T-cell (primary cell): ENCODE measurements at places on chromosomes 4 and X.

- DNase-seq = no peak
Observed at GRCh38 chrX:40056420-40056819, 41.3 kb downstream of the BCOR start.

DNA sequence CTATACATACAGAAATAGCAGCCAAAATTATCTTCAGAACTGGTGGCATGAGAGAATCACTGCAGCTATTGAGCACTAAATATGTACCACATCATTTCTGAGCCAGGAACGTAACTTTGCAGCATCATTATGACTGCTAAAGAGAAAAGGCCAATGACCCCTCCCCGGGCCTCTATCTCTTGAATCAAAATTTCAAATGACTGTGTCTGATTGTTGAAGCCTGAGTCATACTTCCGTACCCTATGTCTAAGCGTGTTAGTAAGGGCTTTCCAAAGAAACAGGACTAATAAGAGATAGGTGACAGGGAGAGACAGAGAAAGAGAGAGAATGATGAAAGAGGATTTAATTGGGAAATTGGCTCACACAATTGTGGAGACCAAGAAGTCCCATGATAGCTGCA is 445.5 kb upstream of the SPANXN1 start:
- no peak for DNase-seq

DNA sequence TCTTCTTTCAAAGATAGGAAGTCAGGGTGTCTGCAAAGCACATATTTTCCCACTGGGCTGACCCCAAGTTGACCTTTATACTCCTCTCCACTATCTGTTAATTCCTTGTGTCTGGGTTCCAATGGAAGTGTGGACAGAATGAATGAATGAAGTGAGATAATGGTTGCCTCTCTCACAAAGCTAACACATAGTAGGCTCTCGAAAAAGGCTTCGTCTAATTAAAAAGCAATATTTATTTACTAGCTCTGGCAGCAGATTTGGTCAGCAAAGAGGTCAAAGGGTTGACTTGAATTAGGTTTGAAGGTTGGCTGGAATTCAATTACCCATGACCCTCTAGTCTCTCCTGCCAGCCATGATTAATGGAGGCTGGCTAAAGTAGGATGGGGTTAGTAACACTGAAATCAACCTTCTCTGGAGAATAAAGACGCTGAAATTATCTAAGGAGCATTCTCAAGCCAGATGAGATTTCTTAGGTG is 280.3 kb upstream of the KLF3 start:
- no peak for DNase-seq

- no peak for DNase-seq
Observed at GRCh38 chrX:2226906-2227656, 273.7 kb downstream of the DHRSX start.

GRCh38 chrX:7617994-7618393 is 225.0 kb upstream of the VCX start:
- no peak for DNase-seq

GRCh38 chr4:1416051-1416947 is 10.1 kb upstream of the NKX1-1 start:
- no peak for DNase-seq

GRCh38 chrX:118250445-118250844 is 95.5 kb upstream of the WDR44 start:
- DNase-seq = no peak

GRCh38 chr4:74366367-74366911 is 1.5 kb downstream of the EREG start:
- no peak for DNase-seq

- DNase-seq = no peak
Observed at GRCh38 chr4:121876070-121876469, 5.8 kb upstream of the BBS7 start.

GRCh38 chr4:519203-519651 is 20.2 kb downstream of the PIGG start:
- DNase-seq = no peak

GRCh38 chr4:47641755-47642154 is 156.7 kb downstream of the ATP10D start:
- no peak for DNase-seq

GRCh38 chr4:70801265-70801809 is 38.4 kb downstream of the GRSF1 start:
- no peak for DNase-seq

GRCh38 chr4:165461159-165461821 is 82.5 kb downstream of the CPE start:
- DNase-seq = no peak

DNA sequence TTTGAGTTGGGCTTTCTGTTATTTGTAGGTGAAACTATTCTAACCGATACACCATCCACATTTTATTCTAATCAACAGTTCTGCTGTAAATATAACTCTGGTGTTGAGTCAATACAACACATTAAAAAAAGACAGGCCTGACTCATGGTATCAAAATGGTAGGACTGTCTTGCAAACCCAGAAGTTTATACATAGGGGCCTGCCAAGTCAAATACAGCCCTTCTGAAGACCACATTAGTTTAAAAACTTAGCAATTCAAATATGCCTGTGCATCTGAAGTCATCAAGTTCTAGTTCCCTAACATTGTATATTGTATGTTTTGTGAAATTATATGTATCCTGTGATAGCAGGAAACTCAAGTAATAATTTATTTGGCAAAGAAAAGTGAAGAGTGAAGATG is 24.4 kb upstream of the PDE5A start:
- DNase-seq = no peak

DNA sequence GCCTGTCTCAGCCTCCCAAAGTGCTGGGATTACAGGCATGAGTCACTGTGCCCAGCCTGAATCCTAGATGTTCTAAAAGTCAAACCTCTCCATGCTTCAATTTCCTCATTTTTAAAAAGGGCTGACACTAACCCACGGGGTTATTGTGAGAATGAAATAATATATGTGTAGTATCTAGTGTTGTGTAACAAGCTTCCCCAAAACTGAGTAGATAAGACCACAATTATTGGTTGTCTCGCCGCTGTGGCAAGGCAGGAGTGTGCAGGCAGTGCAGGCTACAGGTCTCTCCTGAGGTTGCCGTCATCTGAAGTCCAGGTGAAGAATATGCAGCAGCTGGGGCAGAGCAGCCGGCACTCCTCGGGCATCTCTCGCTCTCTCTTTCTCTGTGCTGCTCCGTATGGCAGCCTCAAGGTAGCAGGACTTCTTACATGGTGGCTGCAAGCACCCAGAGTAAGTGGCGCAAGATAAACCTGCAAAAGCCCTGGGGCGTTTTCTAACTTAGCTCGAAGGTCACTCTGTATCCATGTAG is 30.9 kb downstream of the RAB33B start:
- no peak for DNase-seq

GRCh38 chr4:56727150-56727549 is 46.1 kb upstream of the HOPX start:
- DNase-seq = no peak

- DNase-seq = no peak
Observed at GRCh38 chr4:152321923-152322322, 214.0 kb downstream of the FBXW7 start.

- DNase-seq = no peak
Observed at GRCh38 chrX:23884427-23885024, 23.2 kb downstream of the APOO start.

DNA sequence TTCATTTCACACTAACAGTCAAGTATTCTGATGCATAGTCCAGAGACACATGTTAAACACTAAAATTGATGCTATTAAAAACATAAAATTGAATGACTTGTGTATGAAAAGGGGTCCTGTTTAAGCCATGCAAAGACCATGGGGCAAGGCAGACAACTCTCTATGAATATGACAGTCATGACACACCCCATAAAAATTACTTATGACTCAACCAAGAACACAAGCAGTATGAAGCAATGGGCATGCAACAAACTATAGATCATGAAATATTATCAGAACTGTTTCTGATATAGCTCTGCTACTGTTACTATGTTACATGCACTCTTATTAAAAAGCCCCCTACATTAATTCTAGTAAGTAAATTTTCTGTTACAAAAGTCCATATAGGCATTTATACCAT is 57.5 kb upstream of the ZCCHC13 start:
- DNase-seq = no peak

- DNase-seq = no peak
Observed at GRCh38 chr4:85734424-85734831, 259.5 kb downstream of the ARHGAP24 start.

DNA sequence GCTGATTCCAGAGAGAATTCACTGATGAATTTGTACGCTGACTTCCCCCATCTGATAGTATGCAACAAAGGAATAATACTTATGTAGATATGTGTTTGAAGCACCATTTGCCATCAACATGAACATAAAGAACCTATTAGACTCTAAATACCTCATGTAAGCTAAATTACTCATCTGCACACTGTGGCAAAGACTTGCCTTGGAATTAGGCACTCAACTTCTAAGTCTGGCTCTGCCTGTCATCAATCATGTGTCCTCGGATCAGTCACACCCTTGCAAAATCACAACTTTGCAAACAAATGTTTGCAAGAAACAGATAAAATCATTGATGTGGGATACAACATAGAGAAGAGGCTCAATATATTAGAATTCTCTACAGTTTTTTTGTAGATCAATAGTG is 169.9 kb upstream of the LDB2 start:
- DNase-seq = no peak

DNA sequence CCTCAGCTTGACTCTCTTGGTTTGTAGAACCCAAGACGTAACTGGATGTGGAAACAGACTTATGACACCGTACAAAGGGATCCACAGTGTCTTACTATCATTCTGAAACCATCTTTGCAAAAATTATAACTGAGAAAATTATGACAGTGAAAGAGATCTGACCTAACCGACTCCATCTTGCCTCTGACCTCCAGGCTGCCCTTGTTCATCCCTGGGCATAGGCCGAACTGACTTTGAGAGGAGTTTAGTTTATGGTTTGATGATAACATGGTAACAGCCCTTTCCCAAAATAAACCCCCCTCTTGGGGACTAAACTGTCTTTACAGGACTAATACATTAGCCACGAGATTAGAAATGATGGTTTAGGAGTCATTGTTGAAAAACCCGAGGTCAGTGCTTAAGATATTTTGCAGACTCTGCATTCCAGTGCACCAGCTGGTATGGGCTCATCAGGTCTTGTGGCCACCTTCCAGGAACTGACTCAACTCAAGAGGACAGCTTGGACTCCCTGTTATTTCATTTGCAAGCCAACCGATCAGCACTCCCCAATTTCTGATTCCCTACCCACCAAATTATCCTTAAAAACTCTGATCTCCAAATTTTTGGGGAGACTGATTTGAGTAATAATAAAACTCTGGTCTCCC is 49.6 kb downstream of the CASP3 start:
- DNase-seq = no peak

GRCh38 chrX:15894724-15895123 is 40.1 kb upstream of the AP1S2 start:
- no peak for DNase-seq

DNA sequence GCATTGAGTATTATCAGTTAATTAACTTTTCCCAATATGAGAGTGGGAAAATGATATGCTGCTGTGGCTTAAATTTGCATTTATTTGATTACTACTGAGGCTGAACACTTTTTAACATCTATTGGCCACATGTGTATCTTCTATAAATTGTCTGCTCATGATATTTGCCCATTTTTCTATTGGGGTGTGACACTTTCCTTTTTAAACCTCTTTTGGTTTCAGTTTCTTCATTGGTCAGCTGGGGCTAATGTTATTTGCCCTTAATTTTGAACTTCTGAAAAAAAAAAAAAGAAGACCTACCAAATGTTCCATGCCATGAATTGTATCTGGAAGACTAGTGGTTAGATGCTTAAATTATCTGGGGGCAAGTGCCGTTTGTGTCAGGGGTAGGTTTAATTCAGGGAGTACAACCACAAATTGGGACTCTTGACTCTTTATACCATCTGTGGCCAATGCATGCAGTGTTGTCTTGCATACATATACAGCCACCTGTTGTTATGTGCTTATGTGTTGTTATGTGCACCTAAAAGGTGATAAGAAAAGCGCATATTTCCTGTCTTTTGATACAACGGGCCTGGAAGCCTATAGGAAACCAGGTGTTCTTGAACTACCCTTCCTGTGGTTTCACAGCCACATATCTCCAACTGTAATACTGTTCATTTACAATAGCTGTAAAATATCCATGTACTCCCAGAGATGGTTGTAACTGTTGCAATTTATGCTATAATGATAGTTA is 49.0 kb downstream of the SH2D1A start:
- DNase-seq = no peak

DNA sequence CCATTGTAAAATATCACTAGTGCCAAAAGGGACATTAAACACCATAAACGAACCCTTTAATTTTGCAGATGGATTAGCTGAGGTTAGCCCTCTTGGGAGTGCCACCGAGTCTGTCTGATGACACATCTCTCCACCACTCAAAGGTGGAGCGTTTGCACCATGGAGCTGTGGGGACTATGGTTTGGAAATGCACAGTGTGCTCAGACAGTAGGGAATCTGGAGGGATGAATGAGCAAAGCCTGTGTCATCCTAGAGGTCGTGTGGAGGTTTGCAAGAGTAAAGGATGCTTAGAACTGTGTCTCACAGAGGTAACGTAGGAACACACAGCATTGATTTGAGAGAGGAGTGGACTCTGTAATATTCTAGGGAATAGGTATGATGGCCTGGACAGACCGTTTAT is 93.7 kb downstream of the CLNK start:
- no peak for DNase-seq

DNA sequence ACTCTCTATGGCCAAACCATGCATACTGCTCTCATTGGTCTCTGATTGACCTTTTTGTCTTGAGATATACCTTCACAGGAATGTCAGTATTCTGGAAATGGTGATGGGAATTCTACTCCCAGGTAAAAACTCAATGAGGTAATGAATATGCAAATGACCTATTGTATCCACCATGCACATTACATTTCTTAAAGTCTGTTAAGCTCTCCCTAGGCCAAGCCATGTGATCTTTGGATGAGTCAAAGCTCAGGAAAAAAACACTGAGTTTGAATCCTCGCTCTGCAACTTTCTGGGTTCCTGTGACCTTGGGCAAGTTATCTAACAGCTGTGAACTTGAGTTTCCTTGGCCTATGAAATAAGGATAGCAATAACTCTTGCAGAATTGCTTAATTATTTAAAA is 175.4 kb downstream of the PPP1R2C start:
- DNase-seq = no peak

DNA sequence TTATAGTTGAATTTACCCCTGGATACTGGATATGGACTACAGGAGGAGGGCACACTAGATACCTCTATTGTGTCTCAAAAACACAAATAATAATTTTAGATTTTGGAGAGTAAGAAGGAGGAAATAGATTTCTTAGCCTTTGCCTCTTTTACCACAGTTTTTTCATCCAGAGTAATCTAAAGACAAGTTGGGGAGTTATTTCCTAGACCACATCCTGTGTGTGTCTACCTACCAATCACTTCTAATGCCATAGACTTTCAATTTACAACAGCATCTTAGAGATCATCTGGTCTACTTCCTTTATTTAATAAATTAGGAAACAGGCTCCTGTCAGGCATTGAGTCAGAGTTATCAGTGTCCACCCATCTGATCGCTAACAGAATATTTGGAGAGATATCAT is 191.5 kb downstream of the EDA start:
- DNase-seq = no peak

- no peak for DNase-seq
Observed at GRCh38 chr4:125111323-125111722, 203.4 kb upstream of the FAT4 start.

GRCh38 chrX:120462370-120462769 is 6.7 kb downstream of the LAMP2 start:
- no peak for DNase-seq

GRCh38 chrX:148284821-148285220 is 215.6 kb upstream of the AFF2 start:
- no peak for DNase-seq
